ENCODE measurements at places on chromosomes 12 and 14. TPM values are rescaled to one million over a fixed set of nuclear protein-coding genes. Genes with fewer than 3 reads are reported as not detected.

Gene ACVRL1
- 164 TPM for total RNA-seq

Gene AICDA
- not detected for total RNA-seq

Gene CCDC38
- total RNA-seq = not detected

Gene MED6
- total RNA-seq = 46.0 TPM

Gene COX8C
- total RNA-seq = not detected

Gene RHEBL1
- total RNA-seq = not detected

Gene TDRD9
- 0.33 TPM for total RNA-seq

Gene KRT73
- total RNA-seq = not detected

Gene SERPINA12
- not detected for total RNA-seq

Gene ATG14
- 19.4 TPM for total RNA-seq

Gene RTL1
- total RNA-seq = not detected

Gene PHETA1
- 9.9 TPM for total RNA-seq

Gene ADIPOR2
- total RNA-seq = 24.5 TPM

Gene ANKRD33
- total RNA-seq = 0.15 TPM

Gene PAX9
- total RNA-seq = not detected

Gene FGF23
- not detected for total RNA-seq

Gene DNAH10
- 0.15 TPM for total RNA-seq

Gene KRT2
- total RNA-seq = not detected

Gene IQSEC3
- under 0.01 TPM for total RNA-seq

Gene INHBC
- total RNA-seq = not detected

Gene RASAL1
- total RNA-seq = not detected

Gene KRT85
- not detected for total RNA-seq

Gene KRT7
- total RNA-seq = 8.7 TPM

Gene LPAR5
- total RNA-seq = not detected

Gene DENND5B
- total RNA-seq = 10.2 TPM

Gene KRT82
- not detected for total RNA-seq

Gene INSM2
- total RNA-seq = not detected

Gene BATF
- total RNA-seq = not detected

Gene RNASE7
- total RNA-seq = not detected

Gene NEMF
- total RNA-seq = 48.0 TPM

Gene NXPH4
- 3.2 TPM for total RNA-seq

Gene LRP1-AS
- not detected for total RNA-seq

Gene EIF2B1
- 59.0 TPM for total RNA-seq

Gene ARHGEF25
- total RNA-seq = 24.4 TPM

Gene WNT1
- total RNA-seq = not detected

Gene ACOT4
- total RNA-seq = 0.15 TPM

Gene KRT81
- total RNA-seq = 0.15 TPM

Gene SLC15A5
- total RNA-seq = not detected

All from smooth muscle cell of trachea (primary cell).